ENCODE measurements at places on chromosomes 3 and 15. TPM values are rescaled to one million over a fixed set of nuclear protein-coding genes. Genes with fewer than 3 reads are reported as not detected.

Gene CPEB1
- total RNA-seq, result 14.9 TPM

Gene SUMF1
- total RNA-seq, result 76.7 TPM

Gene ACTRT3
- total RNA-seq, result 9.2 TPM

Gene TRH
- total RNA-seq, result not detected

Gene MEIS2
- total RNA-seq, result 80.2 TPM

Gene DET1
- 11.8 TPM for total RNA-seq

Gene MUC20
- total RNA-seq, result 0.65 TPM

Gene MCTP2
- total RNA-seq, result 29.9 TPM

Gene AADACL2
- not detected for total RNA-seq

All from hair follicle dermal papilla cell (primary cell).